Activated CD8-positive, alpha-beta memory T cell treated with anti-CD3 and anti-CD28 coated beads, Interleukin-2, amount 50 U/mL, for 4 hours (primary cell): ENCODE measurements at places on chromosomes 6 and 20.

GRCh38 chr6:37190159-37190535 is 20.2 kb downstream of the PIM1 start:
- no peak for DNase-seq

GRCh38 chr20:48644286-48644828 is 183.4 kb downstream of the PREX1 start:
- no peak for DNase-seq

DNA sequence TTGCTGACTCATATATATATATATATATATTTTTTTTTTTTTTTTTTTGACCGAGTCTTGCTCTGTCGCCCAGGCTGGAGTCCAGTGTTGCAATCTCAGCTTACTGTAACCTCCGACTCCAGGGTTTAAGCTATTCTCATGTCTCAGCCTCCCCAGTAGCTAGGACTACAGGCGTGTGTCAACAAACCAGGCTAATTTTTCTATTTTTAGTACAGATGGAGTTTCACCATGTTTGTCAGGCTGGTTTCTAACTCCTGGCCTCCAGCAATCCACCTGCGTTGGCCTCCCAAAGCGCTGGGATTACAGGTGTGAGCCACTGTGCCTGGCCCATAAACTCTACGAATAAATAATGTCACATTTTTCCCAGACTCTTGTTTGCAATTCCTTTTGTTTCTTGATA is 4.8 kb downstream of the LRP11 start:
- DNase-seq, result no peak

DNA sequence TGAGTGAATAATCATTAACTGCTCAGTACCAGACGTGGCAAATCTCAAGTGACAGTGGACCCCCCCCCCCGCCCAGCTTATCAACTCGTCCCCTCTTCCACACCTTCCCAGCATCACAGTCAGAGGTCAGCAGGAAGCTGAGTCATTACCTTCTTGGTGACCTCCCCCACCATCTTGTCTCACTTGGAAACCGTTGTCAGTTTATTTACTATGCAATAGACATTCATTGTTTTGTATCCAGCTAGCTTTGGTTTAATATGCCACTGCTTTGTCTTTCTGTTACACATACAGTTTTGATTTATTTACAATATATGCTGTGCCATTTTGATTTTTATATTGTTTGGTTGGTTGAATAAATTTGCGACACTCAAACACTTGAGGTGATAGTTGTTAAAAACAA is 158.1 kb downstream of the QKI start:
- no peak for DNase-seq

DNA sequence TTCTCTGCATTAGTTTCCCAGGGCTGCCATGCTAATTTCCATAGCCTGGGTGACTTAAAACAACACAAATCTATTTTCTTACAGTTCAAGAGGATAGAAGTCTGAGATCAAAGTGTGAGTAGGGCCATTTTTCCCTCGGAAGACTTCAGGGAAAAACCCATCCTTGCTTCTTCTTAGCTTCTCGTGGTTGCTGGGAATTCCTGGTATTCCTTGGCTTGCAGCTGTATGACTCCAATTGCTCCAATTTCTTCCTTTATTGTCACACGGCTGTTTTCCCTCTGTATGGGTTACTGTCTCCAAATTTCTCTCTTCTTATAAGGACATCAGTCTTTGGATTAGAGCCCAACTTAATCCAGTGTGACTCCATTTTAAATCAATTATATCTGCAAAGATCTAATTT is 128.4 kb upstream of the JAG1 start:
- DNase-seq, result no peak

GRCh38 chr20:61739086-61739831 is 326.4 kb downstream of the TAF4 start:
- no peak for DNase-seq

- no peak for DNase-seq
These were observed 327.8 kb upstream of the MAN1A1 start for GRCh38 chr6:119677384-119677783.

GRCh38 chr20:47529840-47530239 is 28.2 kb downstream of the NCOA3 start:
- DNase-seq, result no peak

GRCh38 chr20:13216533-13216932 is 4.5 kb upstream of the ISM1 start:
- no peak for DNase-seq

GRCh38 chr6:3222506-3223038 is 4.9 kb downstream of the TUBB2B start:
- no peak for DNase-seq
